ENCODE measurements at places on chromosomes 2 and 18. TPM values are rescaled to one million over a fixed set of nuclear protein-coding genes. Genes with fewer than 3 reads are reported as not detected.

Gene ZNF385B
- not detected for total RNA-seq

Gene ANKRD30B
- not detected for total RNA-seq

Gene CRACDL
- total RNA-seq = 10.6 TPM

Gene MLPH
- total RNA-seq = 1.8 TPM

DNA sequence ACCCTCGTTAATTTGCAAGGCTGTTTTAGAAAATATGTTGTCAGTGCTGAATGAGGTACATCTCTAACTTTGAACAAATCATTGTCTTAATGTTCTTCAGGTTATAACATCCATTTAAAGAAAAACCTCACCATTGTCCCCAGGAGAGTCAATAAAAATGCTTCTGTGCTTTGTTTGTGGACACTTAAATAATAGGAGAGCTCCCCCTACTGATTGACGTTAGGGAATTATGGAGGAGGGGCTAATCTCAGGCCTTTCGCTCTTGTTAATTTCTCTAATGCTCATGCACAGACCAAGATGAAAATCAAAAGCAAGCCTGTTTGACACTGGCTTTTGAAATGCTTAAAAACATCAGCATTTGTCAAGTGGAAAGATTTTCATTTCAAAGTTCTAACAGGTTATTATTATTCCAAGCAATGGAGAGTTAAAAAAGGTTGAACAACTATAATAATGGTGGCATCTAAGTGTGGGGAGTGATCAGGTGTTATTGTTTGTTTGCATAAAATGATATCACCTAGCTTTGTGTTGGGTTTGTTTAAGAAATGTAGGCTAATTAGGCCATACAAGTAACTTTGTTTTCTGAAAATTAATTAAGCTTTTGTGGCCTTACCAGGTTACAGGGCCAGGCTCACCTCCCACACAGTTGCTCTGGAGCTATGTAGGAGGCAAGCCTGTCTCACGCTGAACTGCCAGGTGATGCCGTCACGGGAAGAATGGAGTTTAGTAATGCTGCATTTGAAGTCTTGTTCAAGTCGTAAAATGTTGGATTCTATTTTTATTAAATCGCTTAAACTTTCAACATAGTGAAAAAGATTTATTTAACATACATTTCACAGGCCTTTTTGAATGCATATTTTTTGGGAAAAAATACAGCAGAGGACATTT, 51.7 kb upstream of the SMIM21 start:
- DNase-seq = no peak
- H3K27me3 ChIP-seq = no peaks in the 10 kb centered on the region
- no peaks in the 10 kb centered on the region for H3K36me3 ChIP-seq

- no peak for DNase-seq
- H3K4me3 ChIP-seq = no peak overlapping the region
- no peaks in the 10 kb centered on the region for H3K36me3 ChIP-seq
- no peak overlapping the region for H3K27ac ChIP-seq
These were observed 115.2 kb downstream of the ACVR1 start for GRCh38 chr2:157760949-157761348.

DNA sequence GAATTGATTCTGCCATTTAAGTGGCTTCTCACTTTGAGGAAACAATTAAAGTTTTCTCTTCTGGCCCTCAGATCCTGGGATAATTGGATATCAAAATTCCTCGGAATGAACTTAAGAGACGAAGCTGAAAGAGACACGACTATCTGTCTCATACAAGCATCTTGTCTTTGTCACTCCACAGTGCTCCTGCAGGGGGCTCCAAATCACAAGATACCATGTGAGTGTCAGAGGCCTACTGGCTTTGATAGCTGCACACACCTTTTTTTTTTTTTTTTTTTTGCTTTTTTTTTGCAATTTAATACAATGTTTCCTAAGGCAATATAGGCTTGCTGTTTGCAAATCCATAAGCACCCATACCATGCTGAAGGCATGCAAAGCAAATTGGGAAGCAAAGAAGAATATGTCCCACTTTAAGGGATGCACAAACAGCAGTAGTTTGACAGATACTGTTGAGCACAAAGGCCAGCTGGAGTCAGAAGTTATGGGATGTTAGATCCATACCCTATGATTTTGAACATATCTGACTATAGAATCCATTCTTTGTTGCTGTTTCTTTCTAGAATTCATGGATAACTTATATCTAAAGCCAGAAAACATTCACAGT, 109.0 kb upstream of the CBLN2 start:
- no peaks in the 10 kb centered on the region for H3K27me3 ChIP-seq
- H3K36me3 ChIP-seq = no peaks in the 10 kb centered on the region
- H3K4me3 ChIP-seq = no peak overlapping the region
- no peak for DNase-seq

DNA sequence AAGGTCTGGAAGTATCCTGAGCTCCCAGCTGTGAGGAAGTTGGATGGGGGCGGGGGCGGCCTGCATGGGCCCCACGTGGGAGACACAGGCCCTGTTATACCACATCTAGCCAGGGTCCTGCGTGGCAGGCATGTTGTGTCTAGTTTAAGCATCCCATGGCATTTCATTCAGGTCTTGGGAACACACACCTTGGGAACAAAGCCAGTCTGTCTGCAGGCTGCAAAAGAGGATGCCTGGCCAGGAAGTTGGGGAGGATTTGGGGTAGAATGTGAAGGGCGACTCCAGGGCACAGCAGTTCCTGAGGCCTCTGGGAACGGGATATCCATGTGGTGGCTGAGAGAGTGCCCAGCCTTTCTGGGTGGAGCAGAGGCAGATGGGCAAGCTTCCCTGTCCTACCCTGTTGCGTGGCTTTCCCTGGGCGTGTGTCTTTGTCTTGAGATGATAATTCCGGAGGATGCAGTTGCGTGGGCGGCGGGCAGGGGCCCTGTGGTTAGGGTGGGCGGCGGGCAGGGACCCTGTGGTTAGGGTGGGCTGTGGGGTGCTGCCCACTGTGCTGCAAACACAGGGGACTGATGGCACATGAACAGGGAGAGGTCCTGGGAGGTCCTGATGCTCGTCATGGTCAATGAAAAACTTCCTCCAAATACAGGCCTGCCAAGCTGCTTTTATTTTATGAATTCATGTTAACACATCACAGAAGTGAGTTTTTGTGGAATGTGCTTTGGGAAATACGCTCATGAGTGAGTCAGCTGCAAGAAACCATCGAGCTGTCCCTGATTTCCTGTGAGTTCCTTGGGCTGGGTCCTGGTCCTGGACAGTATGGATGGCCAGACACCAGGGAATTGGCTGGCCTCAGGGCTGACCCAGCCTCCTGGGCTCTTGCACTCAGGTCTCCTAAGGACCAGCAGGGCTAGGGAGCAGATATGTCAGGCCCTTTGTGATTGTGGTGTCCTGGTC, 90.0 kb upstream of the HS6ST1 start:
- no peak for DNase-seq
- H3K4me1 ChIP-seq = peaks cover 11% of the 10 kb centered on the region
- no peak overlapping the region for H3K4me3 ChIP-seq
- no peak overlapping the region for H3K27ac ChIP-seq

GRCh38 chr2:161122772-161123530, 37.3 kb upstream of the TANK start:
- H3K4me1 ChIP-seq = peaks cover 20% of the 10 kb centered on the region
- DNase-seq = no peak
- H3K36me3 ChIP-seq = no peaks in the 10 kb centered on the region
- H3K4me3 ChIP-seq = no peak overlapping the region
- H3K27me3 ChIP-seq = no peaks in the 10 kb centered on the region

DNA sequence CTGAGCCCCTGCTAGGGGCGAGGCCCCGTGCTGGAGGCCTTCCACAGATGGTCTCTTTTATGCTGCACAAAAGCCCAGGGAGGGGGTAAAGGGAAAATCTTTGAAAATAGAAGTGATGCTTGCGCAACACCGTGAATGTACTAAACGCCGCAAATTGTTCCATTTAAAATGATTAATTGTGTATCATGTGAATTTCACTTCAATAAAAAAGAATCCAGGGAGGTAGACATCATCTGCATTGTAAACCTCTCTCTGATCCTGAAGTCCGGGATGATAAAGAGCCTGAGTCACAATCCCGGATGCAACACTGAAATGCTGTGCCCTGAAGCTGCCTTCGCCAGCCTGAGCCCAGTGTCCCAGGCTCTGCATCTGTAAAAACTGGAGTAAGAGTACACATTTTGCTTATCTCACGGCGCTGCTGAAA, 107.7 kb upstream of the PPP1CB start:
- no peak overlapping the region for H3K4me3 ChIP-seq
- no peaks in the 10 kb centered on the region for H3K27me3 ChIP-seq
- H3K4me1 ChIP-seq = peaks cover 52% of the 10 kb centered on the region
- H3K27ac ChIP-seq = peak overlapping the region; percentile 81
- no peak for DNase-seq

GRCh38 chr2:188367164-188367563, 75.5 kb downstream of the GULP1 start:
- H3K36me3 ChIP-seq = no peaks in the 10 kb centered on the region
- H3K4me1 ChIP-seq = no peaks in the 10 kb centered on the region
- DNase-seq = no peak
- H3K27me3 ChIP-seq = no peaks in the 10 kb centered on the region
- no peak overlapping the region for H3K4me3 ChIP-seq
- no peak overlapping the region for H3K27ac ChIP-seq

- H3K36me3 ChIP-seq = no peaks in the 10 kb centered on the region
- no peaks in the 10 kb centered on the region for H3K4me1 ChIP-seq
- no peak for DNase-seq
- no peaks in the 10 kb centered on the region for H3K27me3 ChIP-seq
- H3K27ac ChIP-seq = no peak overlapping the region
These were observed 809.8 kb upstream of the SOX11 start for GRCh38 chr2:4882421-4882820.

- peaks cover 4% of the 10 kb centered on the region for H3K27me3 ChIP-seq
- H3K27ac ChIP-seq = no peak overlapping the region
- no peak overlapping the region for H3K4me3 ChIP-seq
- H3K4me1 ChIP-seq = no peaks in the 10 kb centered on the region
- no peak for DNase-seq
These were observed 25.5 kb upstream of the PXDN start for GRCh38 chr2:1769703-1770422.

GRCh38 chr2:215260097-215260677, 51.7 kb upstream of the ATIC start:
- DNase-seq = no peak
- no peaks in the 10 kb centered on the region for H3K36me3 ChIP-seq
- H3K4me1 ChIP-seq = no peaks in the 10 kb centered on the region
- no peak overlapping the region for H3K4me3 ChIP-seq
- H3K27ac ChIP-seq = no peak overlapping the region

DNA sequence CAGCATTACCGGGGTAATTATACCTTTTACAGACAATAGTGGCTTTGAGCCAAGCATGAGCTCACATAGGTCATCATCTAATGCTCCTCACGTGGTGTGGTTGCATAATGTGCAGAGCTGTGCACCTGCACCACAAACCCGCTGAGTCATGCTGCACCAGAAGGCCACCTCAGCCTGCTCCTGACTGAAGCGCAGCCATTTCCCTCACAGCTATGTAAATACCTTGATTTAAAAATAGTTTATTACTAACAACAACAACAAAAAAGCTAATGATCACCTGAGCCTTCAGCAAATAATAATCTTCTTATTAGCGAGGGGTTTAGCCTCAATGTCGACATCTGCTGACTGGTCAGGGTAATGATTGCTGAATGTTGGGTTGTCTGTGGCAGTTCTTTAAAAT, 238.8 kb downstream of the MBD5 start:
- no peaks in the 10 kb centered on the region for H3K36me3 ChIP-seq
- no peak overlapping the region for H3K27ac ChIP-seq
- no peak for DNase-seq
- H3K4me3 ChIP-seq = no peak overlapping the region

- no peak for DNase-seq
- no peaks in the 10 kb centered on the region for H3K4me1 ChIP-seq
- no peak overlapping the region for H3K4me3 ChIP-seq
These were observed 28.7 kb downstream of the SRSF7 start for GRCh38 chr2:38722271-38723061.

- H3K27me3 ChIP-seq = no peaks in the 10 kb centered on the region
- H3K4me1 ChIP-seq = no peaks in the 10 kb centered on the region
These were observed 89.1 kb downstream of the OSBPL6 start for GRCh38 chr2:178283341-178283918.

- no peak overlapping the region for H3K4me3 ChIP-seq
- H3K4me1 ChIP-seq = no peaks in the 10 kb centered on the region
- DNase-seq = no peak
These were observed 71.3 kb downstream of the CTIF start for GRCh38 chr18:48609820-48610815.

DNA sequence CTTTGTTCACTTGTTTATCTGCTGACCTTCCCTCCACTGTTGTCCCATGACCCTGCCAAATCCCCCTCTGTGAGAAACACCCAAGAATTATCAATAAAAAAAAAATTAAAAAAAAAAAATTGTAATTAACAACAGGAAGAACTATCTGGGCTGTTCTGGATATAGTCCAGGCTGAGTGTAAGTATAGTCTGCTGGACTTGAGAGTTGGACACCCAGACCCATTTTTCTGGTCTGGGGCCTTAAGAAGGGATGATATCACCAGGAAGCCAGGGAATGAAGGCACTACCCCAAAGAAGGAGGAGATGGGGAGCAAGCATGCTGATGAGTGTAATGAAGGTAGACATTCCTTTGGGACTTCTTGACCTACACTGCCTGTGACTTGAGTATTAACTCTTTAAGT, 72.1 kb upstream of the ZFP36L2 start:
- H3K4me3 ChIP-seq = no peak overlapping the region
- DNase-seq = no peak
- no peaks in the 10 kb centered on the region for H3K27me3 ChIP-seq
- H3K36me3 ChIP-seq = no peaks in the 10 kb centered on the region
- peaks cover 40% of the 10 kb centered on the region for H3K4me1 ChIP-seq
- no peak overlapping the region for H3K27ac ChIP-seq

GRCh38 chr2:197052356-197052755, 125.8 kb upstream of the PGAP1 start:
- no peak for DNase-seq
- H3K36me3 ChIP-seq = no peaks in the 10 kb centered on the region
- no peaks in the 10 kb centered on the region for H3K27me3 ChIP-seq
- H3K27ac ChIP-seq = no peak overlapping the region
- no peaks in the 10 kb centered on the region for H3K4me1 ChIP-seq
